ENCODE measurements at places on chromosomes 3 and 15. TPM values are rescaled to one million over a fixed set of nuclear protein-coding genes. Genes with fewer than 3 reads are reported as not detected.

- DNase-seq, result no peak
These were observed 62.0 kb upstream of the CSTA start for GRCh38 chr3:122263058-122263457.

GRCh38 chr3:52512105-52512504 is 17.0 kb downstream of the STAB1 start:
- DNase-seq, result no peak

DNA sequence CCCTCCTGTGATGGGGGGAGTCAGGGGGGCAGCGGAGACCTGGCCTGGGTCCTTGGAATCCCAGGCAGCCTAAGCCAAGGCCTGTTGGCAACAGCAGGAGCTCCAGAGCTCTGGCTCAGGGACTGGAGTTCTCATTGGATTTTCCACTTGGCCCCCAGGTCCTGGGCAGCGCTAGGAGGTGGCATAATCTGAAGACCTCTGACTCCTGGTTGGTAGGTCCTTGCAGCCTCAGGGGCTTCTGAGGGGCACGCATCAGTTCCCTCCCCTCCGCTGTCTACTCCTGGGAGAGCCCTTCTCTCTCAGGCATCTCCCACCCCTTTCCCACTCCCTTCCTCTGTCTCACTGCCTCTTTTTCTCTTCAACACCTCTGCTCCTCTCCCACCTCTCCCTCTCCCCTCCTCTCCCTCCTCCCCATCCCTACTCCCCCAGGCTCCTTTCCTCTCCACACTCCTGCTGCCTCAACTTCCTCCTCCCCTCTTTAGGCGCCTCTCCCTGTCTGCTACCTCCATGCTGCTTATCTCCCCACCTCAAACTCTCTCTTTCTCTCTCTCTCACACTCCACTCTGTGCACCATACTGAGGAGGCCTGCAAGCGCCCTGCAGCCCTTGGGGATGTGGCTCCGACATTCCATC is 41.1 kb upstream of the SLC6A1 start:
- no peak for DNase-seq

- peak; percentile 71 for DNase-seq
These were observed 26.2 kb downstream of the MAP4 start for GRCh38 chr3:47989981-47990440.

DNA sequence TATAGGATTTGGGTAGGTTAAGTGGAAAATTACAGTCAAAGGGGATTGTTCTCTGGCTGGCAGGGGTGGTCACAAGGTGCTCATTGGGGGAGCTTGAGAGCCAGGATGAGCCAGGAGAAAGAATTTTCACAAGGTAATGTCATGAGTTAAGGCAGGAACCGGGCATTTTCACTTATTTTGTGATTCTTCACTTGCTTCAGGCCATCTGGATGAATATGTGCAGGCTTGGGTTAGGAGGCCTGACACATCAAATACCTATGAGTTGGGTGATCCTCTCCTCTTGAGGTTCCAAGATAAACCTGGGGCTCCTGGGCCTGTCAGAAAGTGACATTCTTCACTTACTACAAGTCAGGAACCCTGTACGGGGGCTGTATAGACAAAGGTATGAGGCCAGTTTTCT is 68.7 kb downstream of the CD200 start:
- no peak for DNase-seq

DNA sequence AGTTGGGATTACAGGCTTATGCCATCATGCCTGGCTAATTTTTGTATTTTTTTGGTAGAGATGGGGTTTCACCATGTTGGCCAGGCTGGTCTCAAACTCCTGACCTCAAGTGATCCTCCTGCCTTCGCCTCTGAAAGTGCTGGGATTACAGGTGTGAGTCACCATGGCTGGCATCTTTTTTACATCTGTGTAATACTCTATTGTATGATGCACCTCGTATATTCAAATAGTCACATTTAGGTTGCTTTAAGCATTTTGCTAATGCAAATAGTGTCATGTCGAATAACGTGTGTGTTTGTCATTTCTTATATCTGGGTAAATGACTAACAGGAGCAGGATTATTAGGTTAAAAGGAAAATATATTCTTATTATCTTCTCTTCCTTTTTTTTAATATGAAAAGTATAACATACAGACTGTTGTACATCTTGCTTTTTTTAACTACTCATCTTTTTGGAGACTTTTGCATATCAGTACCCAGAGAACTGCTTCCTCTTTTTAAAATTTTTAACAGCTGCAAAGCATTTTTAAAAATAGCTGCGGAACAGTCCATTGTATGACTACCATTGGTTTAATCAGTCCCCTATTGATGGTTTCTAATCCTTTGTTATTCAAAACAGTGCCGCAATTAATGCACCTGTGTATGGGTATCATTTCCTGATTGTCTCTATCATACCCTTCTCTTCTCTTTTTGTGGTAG is 13.4 kb downstream of the SCAMP5 start:
- no peak for DNase-seq

GRCh38 chr3:175129126-175129525 is 270.0 kb downstream of the NAALADL2 start:
- no peak for DNase-seq

DNA sequence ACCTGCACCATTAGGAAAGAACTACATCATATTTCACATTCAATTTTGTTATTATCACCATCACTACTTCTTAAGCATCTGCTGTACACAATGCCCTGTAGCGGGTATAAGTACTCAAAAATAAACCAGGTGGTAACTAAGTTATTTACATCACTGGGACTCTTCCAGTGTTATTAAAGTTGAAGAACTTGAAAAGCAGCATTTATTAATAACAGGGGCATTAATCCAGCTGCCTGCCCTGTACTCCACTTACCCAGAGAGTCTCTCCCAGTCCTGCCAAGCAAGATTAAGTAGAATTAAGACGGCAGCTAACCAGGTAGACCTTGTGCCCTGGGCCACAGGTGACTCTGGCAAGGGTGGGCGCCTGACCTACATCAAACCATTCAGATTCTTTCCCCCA is 65.2 kb downstream of the FHIT start:
- no peak for DNase-seq

- DNase-seq, result no peak
These were observed 19.8 kb downstream of the TUBGCP4 start for GRCh38 chr15:43390723-43391122.

ZNF80 gene
- total RNA-seq, result 0.17 TPM

GOLGA8S gene
- 0.14 TPM for total RNA-seq

TRPM7 gene
- total RNA-seq, result 29.0 TPM

PLA2G4E gene
- total RNA-seq, result not detected

CPB1 gene
- not detected for total RNA-seq

NRROS gene
- total RNA-seq, result 7.4 TPM

IL17RD gene
- total RNA-seq, result not detected
